ENCODE measurements at places on chromosomes 5 and 9.

DNA sequence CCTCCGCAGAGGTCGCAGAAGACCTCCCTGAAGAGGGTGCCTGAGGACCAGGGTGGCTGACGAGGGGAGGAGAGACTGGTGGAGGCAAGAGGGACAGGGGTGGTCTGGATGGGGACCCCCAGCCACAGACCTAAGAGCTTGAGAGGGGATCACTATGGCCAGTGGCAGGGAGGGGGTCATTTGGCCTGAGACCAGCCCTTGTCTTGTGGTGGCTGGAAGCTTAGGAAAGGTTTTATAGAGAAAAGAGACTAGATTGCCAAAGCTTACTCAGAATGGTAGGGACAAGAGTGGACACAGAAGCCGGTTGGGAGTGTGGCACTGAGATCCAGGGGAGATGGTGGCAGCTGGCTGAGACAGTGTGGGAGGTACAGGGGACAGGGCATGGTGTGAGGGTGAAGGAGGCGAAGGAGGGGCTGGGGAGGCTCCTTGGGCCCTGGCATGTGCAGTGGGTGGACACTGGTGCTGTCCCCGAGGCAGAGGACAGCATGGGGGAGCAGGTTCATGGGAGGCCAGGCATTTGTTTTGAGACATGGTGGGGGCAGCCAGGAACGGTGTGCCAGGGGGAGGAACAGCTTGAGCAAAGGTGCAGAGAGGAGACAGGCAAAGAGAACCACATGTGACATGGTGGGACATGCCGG lies 123.0 kb downstream of the C9orf50 start:
- H3K27me3 ChIP-seq, result no peaks in the 10 kb centered on the region
- H3K4me3 ChIP-seq, result peak overlapping the region; percentile 2
- H3K36me3 ChIP-seq, result peaks cover 31% of the 10 kb centered on the region
- no peak for DNase-seq
- H3K4me1 ChIP-seq, result peaks cover 17% of the 10 kb centered on the region
- H3K27ac ChIP-seq, result peak overlapping the region; percentile 84

DNA sequence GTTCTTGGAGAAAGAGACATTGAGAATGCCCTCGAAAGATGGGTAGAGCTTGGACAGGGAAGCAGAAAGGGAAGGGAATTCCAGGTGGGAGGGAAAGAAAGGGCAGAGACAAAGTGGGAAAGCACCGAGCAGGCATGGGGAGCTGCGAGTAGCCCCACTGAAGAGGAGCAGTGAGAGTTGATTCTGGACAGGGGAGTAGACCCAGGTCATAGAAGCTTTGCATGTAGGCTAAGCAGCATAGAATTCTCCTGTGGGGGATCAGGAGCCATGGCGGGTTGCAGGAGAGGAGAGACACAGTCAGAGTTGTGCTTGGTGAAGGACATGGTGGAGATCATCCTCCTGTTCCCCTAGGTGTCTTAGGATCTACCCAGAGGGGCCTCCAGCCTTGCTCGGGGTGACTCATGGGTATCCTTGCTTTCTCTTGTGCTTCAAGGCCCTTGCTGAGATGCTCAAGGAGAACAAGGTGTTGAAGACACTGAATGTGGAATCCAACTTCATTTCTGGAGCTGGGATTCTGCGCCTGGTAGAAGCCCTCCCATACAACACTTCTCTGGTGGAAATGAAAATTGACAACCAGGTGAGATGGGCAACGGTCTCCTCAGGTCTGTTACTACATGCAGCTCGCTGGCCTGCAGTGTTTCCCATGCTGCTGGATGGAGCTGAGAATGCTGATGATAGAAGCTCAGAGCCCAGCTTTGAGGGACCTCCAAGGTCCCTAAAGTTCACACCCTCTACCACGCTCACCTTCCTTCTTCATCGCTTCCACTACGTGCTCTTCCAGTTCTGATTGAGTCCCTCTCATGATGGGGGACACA lies 64.5 kb downstream of the TSTD2 start:
- no peak overlapping the region for H3K27ac ChIP-seq
- peaks cover 5% of the 10 kb centered on the region for H3K27me3 ChIP-seq
- no peaks in the 10 kb centered on the region for H3K4me1 ChIP-seq
- no peak for DNase-seq
- H3K4me3 ChIP-seq, result no peak overlapping the region

GRCh38 chr9:114207034-114207810 lies 51.9 kb downstream of the COL27A1 start:
- no peak for DNase-seq
- H3K4me3 ChIP-seq, result no peak overlapping the region
- no peak overlapping the region for H3K27ac ChIP-seq
- no peaks in the 10 kb centered on the region for H3K36me3 ChIP-seq
- no peaks in the 10 kb centered on the region for H3K4me1 ChIP-seq

GRCh38 chr5:118832974-118833373 lies 155.4 kb downstream of the DTWD2 start:
- no peaks in the 10 kb centered on the region for H3K36me3 ChIP-seq
- no peak for DNase-seq
- H3K4me3 ChIP-seq, result no peak overlapping the region

GRCh38 chr9:110842986-110843385 lies 174.4 kb downstream of the MUSK start:
- H3K27me3 ChIP-seq, result no peaks in the 10 kb centered on the region
- H3K4me3 ChIP-seq, result no peak overlapping the region
- H3K36me3 ChIP-seq, result no peaks in the 10 kb centered on the region
- no peak overlapping the region for H3K27ac ChIP-seq
- H3K4me1 ChIP-seq, result no peaks in the 10 kb centered on the region
